Stimulated activated CD8-positive, alpha-beta memory T cell treated with anti-CD3 and anti-CD28 coated beads, Interleukin-15, amount 100 ng/mL, for 4 hours (primary cell): ENCODE measurements at places on chromosomes 7 and 10.

- DNase-seq: no peak
These were observed 32.6 kb upstream of the HERPUD2 start for GRCh38 chr7:35727571-35727970.

- DNase-seq: no peak
These were observed 41.8 kb downstream of the CNNM1 start for GRCh38 chr10:99370993-99371392.

DNA sequence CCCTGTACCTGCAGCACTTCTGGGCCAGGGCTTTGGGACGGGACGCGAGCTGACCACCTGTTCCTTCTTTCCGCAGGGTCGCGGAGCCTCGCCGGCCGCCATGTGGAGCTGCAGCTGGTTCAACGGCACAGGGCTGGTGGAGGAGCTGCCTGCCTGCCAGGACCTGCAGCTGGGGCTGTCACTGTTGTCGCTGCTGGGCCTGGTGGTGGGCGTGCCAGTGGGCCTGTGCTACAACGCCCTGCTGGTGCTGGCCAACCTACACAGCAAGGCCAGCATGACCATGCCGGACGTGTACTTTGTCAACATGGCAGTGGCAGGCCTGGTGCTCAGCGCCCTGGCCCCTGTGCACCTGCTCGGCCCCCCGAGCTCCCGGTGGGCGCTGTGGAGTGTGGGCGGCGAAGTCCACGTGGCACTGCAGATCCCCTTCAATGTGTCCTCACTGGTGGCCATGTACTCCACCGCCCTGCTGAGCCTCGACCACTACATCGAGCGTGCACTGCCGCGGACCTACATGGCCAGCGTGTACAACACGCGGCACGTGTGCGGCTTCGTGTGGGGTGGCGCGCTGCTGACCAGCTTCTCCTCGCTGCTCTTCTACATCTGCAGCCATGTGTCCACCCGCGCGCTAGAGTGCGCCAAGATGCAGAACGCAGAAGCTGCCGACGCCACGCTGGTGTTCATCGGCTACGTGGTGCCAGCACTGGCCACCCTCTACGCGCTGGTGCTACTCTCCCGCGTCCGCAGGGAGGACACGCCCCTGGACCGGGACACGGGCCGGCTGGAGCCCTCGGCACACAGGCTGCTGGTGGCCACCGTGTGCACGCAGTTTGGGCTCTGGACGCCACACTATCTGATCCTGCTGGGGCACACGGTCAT is 13.3 kb downstream of the GPR146 start:
- no peak for DNase-seq

- no peak for DNase-seq
These were observed 618.6 kb downstream of the ZWINT start for GRCh38 chr10:55742487-55742886.

- DNase-seq: no peak
These were observed 257.0 kb upstream of the ZNF32 start for GRCh38 chr10:43905512-43906236.

DNA sequence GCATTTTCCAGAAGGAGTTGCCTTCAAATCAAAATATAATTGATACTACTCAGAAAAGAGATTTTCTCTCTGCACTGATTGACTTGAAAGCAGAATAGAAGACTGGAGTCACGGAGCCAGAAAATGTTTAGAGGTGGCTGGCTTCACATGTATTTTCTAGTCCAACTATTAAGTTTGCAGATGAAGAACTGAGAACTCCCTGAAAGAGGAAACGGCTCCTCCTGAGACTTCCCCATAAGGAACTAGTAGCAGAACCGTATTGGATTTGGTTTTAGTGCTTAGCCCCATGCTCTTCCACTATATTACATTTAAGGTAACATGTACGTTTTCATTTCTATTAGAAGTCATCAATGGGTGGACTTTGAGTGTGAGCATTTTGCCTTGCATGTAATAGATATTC is 946.3 kb downstream of the CNTNAP2 start:
- DNase-seq: no peak

DNA sequence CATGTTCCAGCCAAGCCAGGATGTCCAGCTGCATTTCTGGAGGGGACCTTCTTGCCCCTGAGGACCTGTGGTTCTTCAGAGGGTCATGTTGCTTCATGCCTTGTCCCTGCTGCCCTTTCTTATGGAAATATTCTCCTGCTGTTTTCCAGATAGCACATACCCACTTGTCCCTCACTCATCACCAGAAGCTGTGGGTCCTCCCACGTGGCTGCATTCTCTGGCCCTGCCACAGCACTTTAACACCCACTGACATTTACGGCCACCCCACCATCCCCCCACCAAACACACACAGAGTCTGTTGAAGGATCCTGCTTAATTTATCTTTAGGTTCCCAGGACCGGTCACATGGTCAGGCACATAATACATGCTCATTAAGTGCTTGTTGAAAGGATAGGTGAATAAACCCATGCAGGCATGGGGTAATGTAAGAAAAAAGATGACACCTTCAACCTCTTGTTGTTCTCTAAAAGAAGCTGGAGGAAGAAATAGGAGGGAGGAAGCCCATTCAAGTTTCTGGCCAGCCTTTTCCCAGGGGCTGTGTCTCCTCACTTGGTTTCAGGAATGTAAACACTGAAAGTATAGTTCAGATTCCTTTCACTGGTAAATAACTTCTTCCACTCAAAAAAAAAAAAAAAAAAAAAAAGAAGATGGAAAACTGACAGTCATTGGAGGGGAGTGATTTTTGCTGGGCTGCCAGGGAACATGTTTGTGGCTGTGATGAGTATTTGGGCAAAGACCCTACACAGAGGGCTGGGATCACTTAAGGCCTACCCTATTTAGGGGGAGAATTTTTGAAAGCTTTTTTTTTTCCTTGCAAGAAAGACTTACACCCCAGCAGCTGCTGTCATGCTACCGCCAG is 19.8 kb upstream of the BMPER start:
- no peak for DNase-seq

GRCh38 chr10:114879093-114879492 is 57.5 kb downstream of the FHIP2A start:
- no peak for DNase-seq

- DNase-seq: no peak
These were observed 115.5 kb upstream of the DIP2C start for GRCh38 chr10:804787-805619.

DNA sequence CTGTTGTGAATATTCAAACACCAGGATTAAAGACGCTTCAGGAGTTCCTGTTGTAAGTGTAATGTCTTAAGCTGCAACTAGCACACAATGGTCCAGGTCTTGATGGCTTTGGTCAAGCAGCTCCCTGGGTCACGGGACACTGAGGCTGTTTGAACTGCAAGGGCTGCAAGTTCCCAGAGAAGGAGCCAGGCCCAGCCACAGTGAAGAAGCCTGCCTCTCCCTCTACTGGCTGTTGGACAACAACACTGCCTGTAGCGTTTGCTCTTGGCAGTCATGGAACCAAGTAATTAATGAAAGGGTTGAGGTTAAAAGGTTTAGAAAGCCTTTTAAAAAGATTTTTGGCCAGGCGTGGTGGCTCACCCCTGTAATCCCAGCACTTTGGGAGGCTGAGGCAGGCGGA is 31.9 kb upstream of the GUSB start:
- no peak for DNase-seq

DNA sequence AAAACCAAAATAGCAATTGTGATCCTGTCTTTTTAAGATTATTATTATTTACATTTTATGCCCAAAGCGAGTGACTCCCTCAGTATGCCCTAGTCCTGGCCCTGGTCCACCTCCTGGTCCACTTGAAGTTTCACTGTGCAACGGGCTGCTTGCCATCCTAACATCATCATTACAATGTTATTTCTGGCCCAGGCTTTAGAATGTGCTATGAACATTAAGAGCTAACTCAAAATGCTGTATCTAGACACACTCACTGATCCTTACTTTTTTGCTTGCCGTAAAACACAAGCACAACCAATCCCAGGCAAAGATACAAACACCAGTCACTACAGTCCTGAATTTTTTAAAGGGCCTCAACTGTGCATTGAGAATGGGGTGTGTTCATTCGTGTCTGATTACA is 38.4 kb downstream of the RHOBTB1 start:
- DNase-seq: no peak

- DNase-seq: no peak
These were observed 436.2 kb upstream of the GALNT17 start for GRCh38 chr7:70695795-70696083.

DNA sequence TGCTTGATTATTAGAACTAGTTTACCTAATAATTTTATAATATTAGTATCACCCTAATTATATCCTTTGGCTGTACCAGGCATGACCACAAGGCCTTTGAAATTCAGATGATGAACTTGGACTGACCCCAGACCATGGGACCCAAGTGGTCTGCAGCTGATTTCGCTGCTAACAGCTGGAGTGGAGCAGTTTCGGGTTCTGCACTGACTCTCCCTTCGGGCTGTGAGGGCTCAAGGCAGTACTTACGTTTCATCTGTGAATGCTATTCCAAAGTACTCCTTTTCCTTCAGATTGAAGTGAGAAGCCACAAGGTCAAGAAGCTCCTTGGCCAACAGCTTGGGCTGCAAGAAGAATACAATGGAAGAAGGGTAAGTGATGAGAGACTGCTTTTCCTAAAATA is 223.8 kb downstream of the PRPF18 start:
- no peak for DNase-seq

GRCh38 chr10:46050941-46051623 is 5.0 kb upstream of the MSMB start:
- no peak for DNase-seq

GRCh38 chr7:81161451-81162075 is 242.7 kb upstream of the SEMA3C start:
- DNase-seq: no peak

DNA sequence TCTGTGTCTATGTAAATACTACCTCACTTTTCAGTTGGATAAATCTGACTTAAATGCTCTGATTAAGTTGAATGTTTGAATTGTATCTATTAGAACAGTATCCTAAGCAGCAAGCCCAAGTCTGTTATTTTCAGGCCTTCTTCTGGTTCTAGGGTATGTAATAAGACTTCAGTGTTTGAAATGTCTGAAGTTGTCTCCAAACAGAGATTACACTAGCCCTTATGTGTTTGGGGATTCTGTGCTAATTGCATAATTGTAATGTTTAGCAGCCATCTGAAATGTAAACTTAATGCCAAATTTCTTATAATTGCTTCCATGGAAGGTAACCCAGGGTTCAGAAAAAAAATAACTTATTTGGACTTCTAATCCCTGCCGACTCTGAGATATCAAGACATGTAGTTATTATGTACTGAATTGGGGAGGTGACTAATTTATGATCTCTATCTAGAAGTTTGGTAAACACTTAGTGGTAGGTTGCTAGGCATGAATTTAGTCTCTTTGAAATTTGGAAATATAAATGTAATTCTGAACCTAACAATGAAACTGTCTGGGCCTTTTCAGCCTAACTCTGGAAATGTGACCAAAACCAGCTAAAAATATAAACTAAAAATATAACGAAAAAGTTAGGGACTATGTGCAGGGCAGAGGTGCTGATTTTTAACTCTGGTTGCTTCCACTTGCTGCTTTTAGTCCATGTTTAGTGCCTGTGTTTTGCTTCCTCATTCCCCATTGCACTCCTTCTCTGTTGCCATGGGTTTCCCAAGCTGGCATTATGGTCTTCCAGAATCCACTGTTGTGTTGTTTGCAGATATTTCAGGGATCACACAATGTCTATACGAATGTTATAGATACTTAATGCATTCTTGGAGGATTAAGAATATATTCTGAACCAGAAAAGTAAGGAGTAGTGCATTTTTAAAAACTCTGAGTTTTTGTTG is 54.8 kb downstream of the MCU start:
- no peak for DNase-seq

DNA sequence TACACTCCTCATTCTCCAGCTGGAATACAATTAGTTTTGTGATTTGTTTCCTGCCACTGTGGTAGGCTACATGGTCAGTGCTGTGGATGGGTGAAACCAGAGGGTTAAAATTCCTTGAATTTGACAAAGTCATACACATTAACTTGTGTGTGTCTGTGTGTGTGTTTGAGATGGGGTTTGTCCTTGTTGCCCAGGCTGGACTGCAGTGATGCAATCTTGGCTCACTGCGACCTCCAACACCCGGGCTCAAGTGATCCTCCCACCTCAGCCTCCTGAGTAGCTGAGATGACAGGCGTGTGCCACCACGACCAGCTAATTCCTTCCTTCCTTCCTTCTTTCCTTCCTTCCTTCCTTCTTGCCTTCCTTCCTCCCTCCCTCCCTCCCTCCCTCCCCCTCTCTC is 24.8 kb upstream of the GIMAP8 start:
- DNase-seq: no peak

DNA sequence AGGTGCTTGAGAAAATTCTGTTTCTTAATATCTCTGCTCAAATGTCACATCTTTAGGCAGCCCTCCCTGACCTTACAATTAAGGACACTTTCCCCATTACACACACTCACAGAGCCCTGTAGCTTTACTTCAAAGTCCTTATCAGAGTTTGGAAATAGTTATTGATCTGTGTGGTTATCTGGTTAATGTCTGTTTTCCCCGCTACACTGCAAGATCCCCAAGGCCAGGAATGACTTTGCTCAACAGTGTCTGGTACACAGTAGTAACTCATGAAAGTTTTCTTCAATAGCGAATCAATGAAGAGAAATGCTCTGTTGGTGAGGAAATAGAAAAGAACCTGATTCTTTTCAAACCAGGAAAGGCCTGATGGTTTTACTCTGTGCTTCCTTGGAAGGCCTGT is 554.4 kb downstream of the REEP3 start:
- no peak for DNase-seq

GRCh38 chr7:70701477-70701876 is 430.5 kb upstream of the GALNT17 start:
- DNase-seq: no peak

DNA sequence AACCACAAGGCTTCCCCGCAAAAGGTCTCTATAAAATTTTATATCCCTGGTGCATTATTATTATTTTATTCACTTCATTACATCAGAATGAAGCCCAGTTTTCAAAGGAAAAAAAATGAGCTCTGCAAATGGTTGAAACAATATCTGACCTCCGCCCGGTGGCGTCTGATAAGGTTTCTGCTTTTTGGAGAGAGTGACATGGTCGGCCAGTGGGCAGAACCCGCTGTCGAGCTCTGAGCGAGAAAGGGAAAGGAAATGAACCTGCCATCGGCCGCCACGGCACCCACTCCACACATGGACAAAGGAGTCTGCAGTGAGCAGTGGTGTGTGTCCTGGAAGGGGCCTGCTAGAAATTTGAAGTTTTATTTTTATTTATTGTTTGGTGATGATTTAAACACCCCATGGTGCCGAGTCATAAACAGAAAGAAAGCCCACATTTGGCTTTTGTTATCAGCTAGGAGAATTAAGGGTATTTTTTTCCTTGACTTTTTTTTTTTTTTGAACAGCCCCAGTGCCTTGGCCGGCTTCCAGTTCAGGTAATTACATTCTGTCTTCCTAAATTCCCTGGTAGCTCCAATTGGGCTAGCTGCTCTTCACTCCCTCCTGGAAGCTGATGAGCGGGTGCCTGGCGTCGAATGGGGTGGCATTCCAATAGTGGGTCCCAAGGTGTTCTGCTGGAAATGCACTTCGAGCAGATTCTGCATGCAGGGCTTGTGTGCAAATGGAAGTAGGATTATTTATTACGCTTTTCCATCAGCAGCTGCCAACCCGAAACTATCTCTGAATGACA is 149.4 kb upstream of the MKI67 start:
- no peak for DNase-seq

DNA sequence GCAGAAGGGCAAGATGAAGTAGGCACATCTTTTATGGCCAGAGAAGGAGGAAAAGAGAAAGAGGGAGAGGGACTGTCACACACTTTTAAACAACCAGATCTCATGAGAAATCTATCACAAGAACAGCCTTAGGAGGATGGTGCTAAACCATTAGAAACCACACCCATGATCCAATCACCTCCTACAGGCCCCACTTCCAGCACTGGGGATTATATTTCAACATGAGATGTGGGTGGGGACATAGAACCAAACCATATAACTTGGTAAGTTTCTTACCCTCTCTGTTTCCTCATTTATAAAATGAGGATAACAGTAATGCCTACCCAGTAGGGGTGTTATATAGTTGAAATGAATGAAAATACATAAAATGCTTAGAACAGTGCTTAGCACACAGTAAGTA is 66.0 kb downstream of the CHCHD3 start:
- DNase-seq: no peak
